H1 (cell line): ENCODE measurements at places on chromosomes 5 and 9. TPM values are rescaled to one million over a fixed set of nuclear protein-coding genes. Genes with fewer than 3 reads are reported as not detected.

- H3K4me3 ChIP-seq, result peak overlapping the region; percentile 41; the same call in 1 of the 2 replicates
- peaks cover 74% of the 10 kb centered on the region for H3K27me3 ChIP-seq
- DNase-seq, result peak; percentile 73
- no peak overlapping the region for H3K27ac ChIP-seq
- H3K4me1 ChIP-seq, result peaks cover 4% of the 10 kb centered on the region; the same call in 1 of the 2 replicates
- H3K36me3 ChIP-seq, result no peaks in the 10 kb centered on the region
These were observed 3.2 kb downstream of the CDKN2B start for GRCh38 chr9:22005702-22006606.

GRCh38 chr9:133050781-133051180 is 11.0 kb upstream of the CEL start:
- no peaks in the 10 kb centered on the region for H3K27me3 ChIP-seq
- H3K4me1 ChIP-seq, result no peaks in the 10 kb centered on the region
- no peak for DNase-seq
- H3K36me3 ChIP-seq, result peaks cover 39% of the 10 kb centered on the region
- no peak overlapping the region for H3K4me3 ChIP-seq

DNA sequence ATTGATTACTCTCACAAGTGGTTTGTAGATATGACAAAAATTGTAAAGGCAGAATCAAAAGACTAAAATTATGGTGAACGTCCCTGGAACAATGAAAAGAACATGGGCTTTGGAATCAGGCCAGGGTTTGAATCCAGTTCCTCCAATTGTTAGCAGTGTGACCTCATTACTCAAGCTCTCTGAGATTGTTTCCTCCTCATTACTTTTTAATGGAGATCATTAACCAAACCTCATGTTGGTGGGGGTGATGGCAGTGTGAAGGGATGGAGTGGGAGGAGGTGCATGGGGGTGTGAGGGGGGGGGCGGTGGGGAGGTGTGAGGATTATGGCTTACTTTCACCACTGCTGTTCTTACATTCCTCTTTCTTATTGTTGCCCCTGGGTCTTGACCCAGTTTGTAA is 44.1 kb upstream of the FOXE1 start:
- H3K4me3 ChIP-seq, result no peak overlapping the region
- no peak overlapping the region for H3K27ac ChIP-seq
- no peaks in the 10 kb centered on the region for H3K36me3 ChIP-seq
- H3K4me1 ChIP-seq, result peaks cover 3% of the 10 kb centered on the region

DNA sequence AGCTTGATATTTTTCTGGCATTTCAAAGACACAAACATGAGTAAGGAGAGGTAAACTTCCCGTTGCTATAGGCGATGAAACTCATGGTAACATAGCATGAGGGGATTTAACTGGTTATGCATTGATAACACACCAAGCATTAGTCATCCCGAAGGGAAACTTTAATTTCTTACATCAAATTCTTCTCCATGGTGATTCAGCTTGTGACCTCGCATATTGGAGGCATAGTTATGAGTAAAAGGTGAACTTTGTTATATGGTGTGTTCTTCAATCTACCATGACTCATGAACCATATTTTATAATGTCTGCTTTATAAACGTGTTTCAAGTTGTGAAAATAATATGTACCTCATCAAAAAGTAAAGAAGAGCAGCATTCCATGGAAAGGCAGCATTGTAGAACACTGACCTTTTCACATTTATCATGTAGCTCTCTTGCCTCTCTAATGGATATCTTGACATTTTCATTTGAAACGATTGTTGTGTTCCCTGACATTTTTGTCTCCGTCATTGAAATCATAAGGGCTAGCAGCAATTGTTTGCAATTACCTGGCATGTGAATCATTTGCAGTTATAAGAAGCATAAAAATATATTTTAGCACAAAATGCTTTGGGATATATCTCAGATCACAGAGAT is 491.8 kb downstream of the ANXA1 start:
- H3K27me3 ChIP-seq, result no peaks in the 10 kb centered on the region
- H3K36me3 ChIP-seq, result no peaks in the 10 kb centered on the region
- H3K27ac ChIP-seq, result no peak overlapping the region
- DNase-seq, result no peak

- no peak overlapping the region for H3K4me3 ChIP-seq
- no peaks in the 10 kb centered on the region for H3K36me3 ChIP-seq
- H3K4me1 ChIP-seq, result no peaks in the 10 kb centered on the region
These were observed 453.7 kb upstream of the RIOK2 start for GRCh38 chr5:97636766-97637165.

DNA sequence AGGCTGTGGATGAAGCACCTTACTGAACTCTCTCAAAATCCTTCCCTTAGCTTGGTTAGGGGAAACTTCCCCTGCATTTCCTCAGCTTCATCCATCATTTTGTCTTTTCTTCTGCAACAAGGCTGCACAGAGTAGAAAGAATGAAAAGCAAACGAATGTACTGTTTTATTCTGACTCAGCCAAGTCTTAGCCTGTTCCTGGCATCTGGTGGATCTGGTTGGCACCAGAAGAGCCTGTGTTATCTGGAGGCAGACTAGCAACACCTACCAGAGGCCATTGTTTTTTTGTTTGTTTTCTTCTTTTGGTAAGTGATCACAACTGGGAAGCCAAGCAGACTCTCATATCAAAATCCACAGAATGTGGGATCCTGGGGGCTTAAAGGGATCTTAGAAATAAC is 200.7 kb downstream of the FANCC start:
- no peak overlapping the region for H3K4me3 ChIP-seq
- H3K36me3 ChIP-seq, result no peaks in the 10 kb centered on the region
- no peaks in the 10 kb centered on the region for H3K4me1 ChIP-seq

DNA sequence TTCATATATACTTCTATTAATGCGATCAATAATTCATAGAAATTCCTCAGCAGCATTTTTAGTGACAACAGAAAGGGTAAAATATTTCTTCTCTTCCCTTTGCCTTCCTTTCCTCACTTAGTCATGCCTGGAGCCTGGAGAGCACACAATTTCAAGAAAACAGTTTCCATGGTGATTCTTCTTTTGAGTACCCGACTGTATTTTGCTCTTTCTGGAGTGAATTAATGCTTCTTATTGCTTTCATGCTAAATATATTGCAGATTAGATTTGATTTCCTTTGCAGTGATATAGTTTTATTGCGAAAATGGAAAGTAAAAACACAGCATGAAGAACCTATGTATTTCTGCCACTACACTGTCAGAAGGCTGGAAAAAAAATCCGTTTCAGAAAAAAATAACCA is 153.5 kb downstream of the PPP2R2B start:
- H3K27ac ChIP-seq, result no peak overlapping the region
- DNase-seq, result no peak
- H3K36me3 ChIP-seq, result peaks cover 12% of the 10 kb centered on the region
- no peak overlapping the region for H3K4me3 ChIP-seq
- H3K27me3 ChIP-seq, result no peaks in the 10 kb centered on the region

DNA sequence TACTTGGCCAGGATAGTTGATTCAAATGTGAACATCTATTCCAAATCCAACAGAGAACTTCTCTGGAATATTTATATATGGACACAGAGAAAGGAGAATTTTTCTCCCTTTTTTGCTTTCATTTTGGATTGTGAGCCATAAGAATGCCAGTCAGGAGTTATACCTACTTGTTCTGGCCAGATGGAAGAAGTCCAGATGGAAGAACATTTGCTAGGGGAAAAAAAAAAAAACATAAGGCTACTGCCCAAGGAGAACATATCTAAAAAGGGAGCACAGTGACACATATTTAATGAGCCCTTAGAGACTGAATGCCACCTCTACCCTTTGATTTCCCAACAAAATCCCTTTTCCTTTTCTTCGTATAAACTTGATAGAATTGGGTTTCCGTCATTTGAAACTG is 61.7 kb upstream of the PPP2R2B start:
- H3K4me3 ChIP-seq, result no peak overlapping the region
- no peak overlapping the region for H3K27ac ChIP-seq
- no peaks in the 10 kb centered on the region for H3K27me3 ChIP-seq
- no peaks in the 10 kb centered on the region for H3K36me3 ChIP-seq
- no peak for DNase-seq

DNA sequence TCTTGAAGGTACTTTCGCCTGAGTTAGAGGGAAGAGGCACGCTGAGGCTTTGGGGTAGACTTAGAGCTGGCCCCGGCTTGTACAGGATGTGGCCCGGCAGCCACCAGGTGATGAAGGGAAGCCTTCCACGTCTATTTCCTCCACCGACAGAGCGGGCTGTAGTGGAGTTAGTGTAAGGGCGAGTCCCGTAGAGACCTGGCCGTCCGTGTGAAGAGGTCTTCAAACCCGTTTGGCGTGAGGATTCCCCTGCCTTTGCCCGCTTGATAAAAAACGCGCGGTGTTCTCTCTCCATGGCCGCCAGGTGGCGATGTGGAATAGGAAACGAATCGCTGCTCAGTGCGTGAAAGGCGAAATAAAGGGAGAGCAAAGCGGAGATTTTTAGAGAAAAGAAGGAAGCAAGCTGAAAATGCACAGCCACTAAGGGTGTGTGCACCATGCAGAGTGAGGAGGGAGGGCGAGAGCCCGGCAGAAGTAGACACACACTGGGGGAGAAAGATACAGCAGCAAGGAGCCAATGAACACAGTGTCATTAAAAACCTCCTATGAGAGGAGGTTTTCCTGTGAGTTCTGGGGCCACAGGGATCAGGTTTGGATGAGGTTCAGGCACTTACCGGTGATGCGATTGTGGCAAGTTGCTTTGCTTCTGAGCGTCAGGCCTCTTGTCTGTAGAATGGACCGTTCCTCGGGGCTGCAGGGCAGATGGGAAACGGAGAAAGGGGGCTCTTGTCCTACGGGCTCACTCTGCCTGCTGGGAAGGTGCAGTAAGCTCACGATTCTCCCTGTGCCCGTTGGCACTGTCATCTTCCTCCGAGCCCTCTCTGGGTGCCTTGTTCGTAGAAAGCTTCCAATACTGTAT is 34.2 kb downstream of the STC2 start:
- peaks cover 3% of the 10 kb centered on the region for H3K27me3 ChIP-seq
- peaks cover 15% of the 10 kb centered on the region for H3K4me1 ChIP-seq
- no peak overlapping the region for H3K4me3 ChIP-seq

GRCh38 chr9:96115836-96116235 is 186.1 kb downstream of the HSD17B3 start:
- H3K36me3 ChIP-seq, result no peaks in the 10 kb centered on the region
- no peaks in the 10 kb centered on the region for H3K27me3 ChIP-seq
- no peak for DNase-seq
- H3K27ac ChIP-seq, result no peak overlapping the region
- H3K4me1 ChIP-seq, result no peaks in the 10 kb centered on the region
- no peak overlapping the region for H3K4me3 ChIP-seq

DNA sequence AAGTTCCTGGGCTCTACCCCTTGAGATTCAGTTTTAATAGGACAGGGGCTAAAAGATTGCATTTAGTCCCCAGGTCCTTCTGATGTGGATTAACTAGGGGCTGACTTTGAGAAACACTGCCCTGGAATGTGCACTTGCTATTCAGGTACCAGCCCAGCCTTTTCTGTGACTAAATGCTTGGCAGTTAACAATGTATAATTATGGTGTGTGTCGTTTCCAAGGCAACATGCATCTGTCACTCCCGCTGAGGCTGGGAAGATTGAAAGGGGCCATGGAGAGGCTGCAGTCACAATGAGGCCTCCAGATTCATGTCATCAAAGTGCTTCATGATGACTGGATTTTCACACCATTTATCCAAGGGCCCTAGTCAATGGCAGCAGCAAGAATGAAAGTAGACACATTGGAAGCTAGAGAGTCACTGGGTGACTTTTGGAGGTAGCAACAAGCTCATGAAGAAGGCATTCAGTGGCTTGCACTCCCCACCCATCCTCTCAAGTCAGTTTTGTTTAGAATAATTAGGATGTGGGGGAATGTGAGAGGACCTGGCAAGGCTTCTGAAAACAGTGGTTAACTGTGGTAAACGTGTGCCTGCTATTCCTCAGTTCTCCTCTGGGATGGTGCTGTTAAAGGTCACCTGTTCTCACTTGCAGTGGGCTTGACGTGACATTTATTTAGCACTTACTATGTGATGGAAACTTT is 28.3 kb downstream of the RAI14 start:
- no peak overlapping the region for H3K27ac ChIP-seq
- no peak overlapping the region for H3K4me3 ChIP-seq
- H3K4me1 ChIP-seq, result peaks cover 12% of the 10 kb centered on the region; the same call in 1 of the 2 replicates
- no peak for DNase-seq
- peaks cover 21% of the 10 kb centered on the region for H3K36me3 ChIP-seq
- no peaks in the 10 kb centered on the region for H3K27me3 ChIP-seq

- H3K36me3 ChIP-seq, result no peaks in the 10 kb centered on the region
- no peak for DNase-seq
- peaks cover 4% of the 10 kb centered on the region for H3K27me3 ChIP-seq
These were observed at the start of gene SLC1A1 for GRCh38 chr9:4489919-4490704. TSS of gene SLC1A1 (plus strand) at chr9:4490468. CDS start at chr9:4490680, 212 bp downstream.

DNA sequence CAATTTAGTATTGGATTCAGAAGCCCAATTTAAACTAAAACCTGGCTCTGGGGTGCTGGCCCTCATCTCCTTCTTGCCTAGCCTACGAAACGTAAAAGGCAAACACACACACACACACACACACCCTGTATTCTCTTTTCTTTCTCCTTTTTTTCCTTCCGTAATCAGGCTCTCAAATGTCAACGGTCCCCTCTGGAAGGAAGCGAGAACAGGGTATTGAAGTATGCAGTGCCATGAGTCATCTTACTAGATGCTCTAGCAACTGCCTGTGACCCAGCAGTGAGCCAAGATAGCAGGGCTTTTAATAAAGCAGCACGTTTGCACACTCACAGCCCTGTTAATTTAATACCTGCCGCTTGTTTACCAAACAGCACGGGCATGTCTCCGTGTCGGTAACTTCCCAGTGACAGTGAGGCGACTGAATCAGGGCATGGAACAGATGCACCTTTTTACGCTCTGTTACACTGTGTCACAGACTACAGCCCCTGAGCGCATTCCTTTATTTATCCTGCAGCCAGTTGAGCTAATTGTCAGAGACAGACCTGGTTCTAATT is 243.8 kb downstream of the BNC2 start:
- no peak overlapping the region for H3K4me3 ChIP-seq
- peaks cover 31% of the 10 kb centered on the region for H3K4me1 ChIP-seq
- no peak overlapping the region for H3K27ac ChIP-seq
- DNase-seq, result no peak

DNA sequence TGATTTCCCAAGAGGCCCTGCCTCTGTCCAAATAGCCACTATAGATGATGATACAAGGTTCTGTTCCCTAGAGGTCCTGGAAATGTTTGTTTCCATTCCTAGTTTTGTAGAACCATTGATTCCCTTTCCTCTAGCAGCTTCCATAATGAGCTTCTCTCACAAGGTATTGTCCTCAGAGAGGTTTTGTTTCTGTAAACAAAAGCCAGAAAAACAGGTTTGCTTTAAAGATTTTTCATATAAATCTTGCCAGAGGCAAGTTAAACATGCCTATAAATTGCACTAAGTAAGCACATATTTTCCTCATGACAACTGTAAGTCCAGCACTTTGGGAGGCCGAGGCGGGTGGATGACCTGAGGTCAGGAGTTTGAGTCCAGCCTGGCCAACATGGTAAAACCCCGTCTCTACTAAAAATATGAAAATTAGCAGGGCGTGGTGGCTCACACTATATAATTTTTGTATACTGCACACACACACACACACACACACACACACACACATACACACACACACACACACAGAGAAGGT is 1787.7 kb downstream of the EFNA5 start:
- no peak overlapping the region for H3K4me3 ChIP-seq
- no peak for DNase-seq
- no peaks in the 10 kb centered on the region for H3K27me3 ChIP-seq
- no peaks in the 10 kb centered on the region for H3K36me3 ChIP-seq
- no peak overlapping the region for H3K27ac ChIP-seq

- no peak overlapping the region for H3K4me3 ChIP-seq
- H3K4me1 ChIP-seq, result no peaks in the 10 kb centered on the region
- H3K27me3 ChIP-seq, result no peaks in the 10 kb centered on the region
- DNase-seq, result no peak
- no peak overlapping the region for H3K27ac ChIP-seq
These were observed 3.1 kb upstream of the DOCK8 start for GRCh38 chr9:211557-211956.

PCDHGA11 gene
- 8.2 and 8.3 TPM in 2 replicates for total RNA-seq

PCDHGA4 gene
- 1.9 and 2.5 TPM in 2 replicates for total RNA-seq

SMIM33 gene
- total RNA-seq, result not detected in 2 replicates

SELENOP gene
- total RNA-seq, result 17.0 and 19.4 TPM in 2 replicates

TAS2R1 gene
- total RNA-seq, result not detected in 2 replicates

PCDHGB4 gene
- 7.8 and 9.1 TPM in 2 replicates for total RNA-seq

GGTA1 gene
- not detected in 2 replicates for total RNA-seq

DRD1 gene
- total RNA-seq, result 0.08 and 0.19 TPM in 2 replicates
